NCI-H1417 treated with DMSO at 0.1 percent for 48 hours (cell line): ENCODE measurements at places on chromosomes 11 and 22.

DNA sequence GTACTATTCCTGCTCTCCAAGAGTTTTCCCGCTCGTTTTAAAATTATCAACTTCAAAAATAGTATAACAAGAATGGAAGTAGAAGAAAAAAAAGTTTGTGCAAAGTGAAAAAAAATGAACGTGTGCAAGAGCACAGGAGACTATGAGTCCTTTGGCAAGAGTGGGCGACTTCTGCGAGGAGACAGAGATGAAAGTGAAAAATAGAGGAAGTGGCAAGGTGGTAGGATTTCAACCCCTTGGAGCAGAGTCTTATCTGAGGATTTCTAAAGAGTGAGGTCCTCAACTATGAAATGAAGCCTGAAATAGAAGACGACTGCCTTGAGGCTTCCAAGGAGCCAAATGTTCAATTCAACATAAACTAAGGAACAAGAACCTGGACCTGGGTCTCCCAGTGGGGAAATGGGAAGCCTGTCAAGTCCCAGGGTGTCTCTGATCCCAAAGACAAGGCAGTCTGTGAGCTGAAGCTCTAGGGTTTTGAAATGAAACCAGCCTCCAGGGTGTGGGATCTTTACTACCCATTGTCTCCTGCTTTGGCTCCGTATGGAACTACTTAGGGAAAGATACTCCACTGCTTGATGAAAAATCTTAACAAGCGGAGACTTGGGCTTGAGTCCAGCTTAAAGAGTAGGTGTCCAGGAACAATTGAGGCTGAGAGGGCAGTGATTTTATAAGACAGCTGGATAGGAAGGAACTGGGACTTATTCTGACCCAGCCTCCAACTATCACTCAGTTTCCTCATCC, 4.8 kb downstream of the P4HA3 start:
- no peak for DNase-seq

DNA sequence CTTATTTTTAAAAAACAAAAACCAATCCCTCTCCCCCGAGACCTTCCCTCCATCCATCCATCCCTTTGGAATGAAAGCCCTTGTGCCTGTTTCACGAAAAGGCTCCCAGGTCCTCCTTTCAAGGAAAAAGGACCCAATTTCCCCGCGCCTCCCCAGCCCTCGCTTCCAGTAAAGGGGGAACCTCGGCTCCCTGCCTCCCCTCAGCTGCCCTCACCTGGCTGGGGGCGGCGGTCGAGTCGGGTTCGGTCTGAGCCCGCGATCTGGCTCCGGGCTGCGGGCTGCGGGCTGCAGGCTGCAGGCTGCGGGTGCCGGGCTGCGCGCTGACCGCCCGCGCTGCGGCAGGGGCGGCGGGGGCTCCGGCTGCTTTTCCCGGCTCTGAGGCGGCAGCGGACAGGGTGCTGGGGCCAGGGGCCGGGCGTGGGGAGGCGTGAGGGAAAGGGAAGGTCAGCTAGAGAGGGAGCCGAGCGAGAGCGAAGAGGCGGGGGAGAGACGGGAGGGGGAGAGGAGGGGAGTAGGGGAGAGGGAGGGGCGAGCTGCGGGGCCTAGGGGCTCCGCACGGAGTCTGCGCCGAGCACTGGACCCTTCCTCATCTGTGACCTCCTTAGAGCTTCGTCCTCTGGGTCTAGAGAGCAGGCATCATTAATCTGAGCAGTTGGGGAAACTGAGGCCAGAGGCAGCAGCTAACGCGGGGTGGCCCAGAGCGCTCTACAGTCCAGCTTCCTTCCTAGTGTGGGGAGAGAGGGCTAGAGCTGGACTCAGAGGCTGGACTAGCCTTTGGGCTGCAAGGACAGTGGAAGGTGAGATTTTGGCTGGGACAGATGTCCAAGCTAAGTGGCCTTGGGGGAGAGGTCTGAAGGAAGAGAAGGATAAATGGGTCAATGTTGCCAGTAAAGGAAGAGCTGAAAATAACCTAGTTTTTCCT, at the start of gene C1QTNF4:
Gene C1QTNF4, minus strand, starts transcription at position 478 of the 922 bp plus-strand sequence. CDS start 3,601 bp downstream, outside the sequence.
- DNase-seq, result no peak

DNA sequence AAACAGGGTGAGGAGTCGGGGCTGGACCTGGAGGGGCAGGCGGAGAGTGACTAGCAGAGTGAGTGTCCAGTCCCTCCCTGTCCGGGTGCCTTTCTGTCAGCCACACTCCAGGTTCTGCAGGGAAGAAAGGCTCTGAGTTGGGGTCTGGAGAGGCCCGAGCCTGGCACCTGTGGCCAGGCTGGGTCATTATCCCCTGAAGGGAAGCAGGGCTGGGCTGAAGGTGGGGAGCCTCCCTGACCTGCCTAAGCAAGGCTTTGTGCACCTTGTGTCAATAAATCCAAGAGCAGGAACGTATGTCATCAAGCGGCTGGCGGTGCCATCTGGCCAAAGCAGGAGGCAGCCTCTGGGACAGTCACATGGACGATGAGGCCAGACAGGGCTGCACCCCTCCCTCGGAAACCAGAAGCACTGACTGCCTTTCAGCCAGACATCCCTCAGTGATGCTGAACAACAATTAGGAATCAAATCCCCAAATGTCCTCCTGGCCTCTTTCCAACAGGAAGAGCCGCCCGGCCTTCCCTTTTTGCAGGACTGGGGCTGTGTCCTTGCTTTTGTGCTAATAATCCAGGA, 73.9 kb upstream of the FGF3 start:
- no peak for DNase-seq

DNA sequence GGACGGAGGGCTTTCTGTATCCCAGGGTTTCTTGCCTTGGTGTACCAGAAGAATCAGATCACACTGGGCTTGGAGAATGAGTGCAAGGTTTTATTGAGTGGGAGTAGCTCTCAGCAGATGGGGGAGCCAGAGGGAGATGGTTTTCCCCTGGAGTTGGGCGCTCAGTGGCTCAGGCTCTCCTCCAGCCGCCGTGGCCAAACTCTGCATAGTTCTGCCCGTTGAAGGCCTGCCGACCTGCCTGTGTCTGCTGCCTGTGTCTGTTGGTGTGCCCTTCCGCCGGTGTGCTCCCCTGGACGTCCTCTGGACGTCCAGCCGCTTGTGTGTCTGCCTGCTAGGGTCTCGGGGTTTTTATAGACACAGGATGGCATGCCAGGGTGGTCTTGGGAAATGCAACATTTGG, 4.5 kb upstream of the ALKBH8 start:
- no peak for DNase-seq

DNA sequence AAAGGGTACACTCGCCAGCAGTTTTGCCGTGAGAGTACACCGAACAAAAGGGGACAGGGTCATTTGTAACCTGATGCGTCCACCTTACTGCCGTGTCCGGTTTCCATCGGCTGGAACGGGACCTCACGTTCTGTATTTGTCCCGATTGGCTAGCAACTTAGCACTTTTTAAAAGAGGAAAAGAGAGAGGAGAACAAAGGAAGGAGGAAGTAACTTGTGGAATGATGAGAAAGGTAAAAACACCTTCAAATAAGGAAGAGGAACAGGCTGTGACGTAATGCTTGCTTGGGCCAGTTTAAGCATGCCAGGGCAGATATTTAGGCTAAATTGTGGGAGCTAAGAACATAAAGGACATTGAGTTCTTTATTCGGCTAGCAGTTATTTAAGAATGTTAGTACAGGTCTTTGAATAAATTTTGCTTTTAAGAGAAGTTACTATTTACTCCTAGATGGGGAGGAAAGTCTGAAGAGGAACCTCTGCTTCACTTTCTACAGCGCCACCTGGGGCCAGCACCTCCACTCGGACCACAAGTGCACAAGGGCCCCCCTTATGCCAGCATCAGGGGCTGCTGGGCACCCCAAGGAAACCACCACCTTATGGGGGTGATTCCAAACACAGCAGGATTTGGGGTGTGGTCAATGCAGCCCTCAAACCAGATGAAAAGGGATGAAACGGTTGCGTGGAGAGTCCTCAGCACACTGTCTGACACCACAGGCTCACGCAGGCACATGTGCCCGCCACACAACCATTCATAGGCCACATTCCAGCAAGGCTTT, 5.8 kb downstream of the ARSA start:
- no peak for DNase-seq
